ENCODE measurements at places on chromosomes 11 and 22.

GRCh38 chr11:66451663-66452062 lies 13.0 kb upstream of the MRPL11 start:
- no peak for DNase-seq

- no peak for DNase-seq
Observed at GRCh38 chr11:36628765-36629244, 30.8 kb upstream of the RAG2 start.

DNA sequence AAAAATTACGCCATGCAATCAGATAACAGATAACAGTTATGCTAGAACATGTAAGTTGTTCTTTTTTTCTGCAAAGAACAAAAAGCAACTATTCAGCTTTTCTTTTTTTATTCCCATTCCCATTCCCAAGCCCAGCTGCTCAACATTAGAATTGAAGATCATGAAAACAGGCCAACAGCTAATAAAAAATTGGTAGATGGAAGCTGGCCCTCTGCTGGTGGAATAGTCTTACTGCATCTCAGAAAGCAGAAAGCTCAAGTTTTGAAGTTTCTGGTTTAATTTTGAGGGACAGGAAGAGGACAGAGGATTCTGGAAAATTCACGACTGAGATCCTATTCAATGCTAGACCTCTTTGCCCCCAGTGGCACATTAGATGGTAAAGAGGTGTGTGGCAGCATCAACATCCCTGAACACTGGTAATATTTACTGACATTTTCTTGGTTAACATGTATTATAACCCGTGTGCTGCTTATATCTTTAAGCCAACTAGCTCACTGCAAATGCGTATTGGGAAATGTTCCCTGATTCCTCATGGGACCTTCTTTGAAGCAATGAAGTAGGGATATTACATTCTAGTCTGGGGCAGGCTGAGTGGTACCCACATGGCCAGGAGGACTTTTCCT lies 591.2 kb downstream of the OPCML start:
- peak; percentile 5 for DNase-seq

DNA sequence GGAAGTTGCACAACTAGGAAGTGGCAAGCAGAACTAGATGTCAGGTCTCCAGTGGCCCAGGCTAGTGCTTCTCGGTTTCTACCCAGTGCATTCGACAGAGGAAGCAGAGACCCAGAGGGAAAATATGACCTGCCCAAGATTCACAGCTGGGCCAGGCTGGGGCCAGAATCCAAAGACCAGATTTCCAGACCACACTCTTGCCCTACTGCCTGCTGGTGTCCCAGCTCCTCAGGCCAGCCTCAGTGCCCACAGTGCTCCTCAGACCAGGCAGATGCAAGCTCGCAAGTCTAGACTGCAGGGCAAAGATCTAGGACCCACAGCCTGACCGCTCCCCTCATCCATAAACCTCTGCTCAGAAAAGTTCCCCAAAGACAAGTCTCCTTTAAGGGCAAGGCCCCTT lies 262.6 kb downstream of the BUD13 start:
- no peak for DNase-seq

DNA sequence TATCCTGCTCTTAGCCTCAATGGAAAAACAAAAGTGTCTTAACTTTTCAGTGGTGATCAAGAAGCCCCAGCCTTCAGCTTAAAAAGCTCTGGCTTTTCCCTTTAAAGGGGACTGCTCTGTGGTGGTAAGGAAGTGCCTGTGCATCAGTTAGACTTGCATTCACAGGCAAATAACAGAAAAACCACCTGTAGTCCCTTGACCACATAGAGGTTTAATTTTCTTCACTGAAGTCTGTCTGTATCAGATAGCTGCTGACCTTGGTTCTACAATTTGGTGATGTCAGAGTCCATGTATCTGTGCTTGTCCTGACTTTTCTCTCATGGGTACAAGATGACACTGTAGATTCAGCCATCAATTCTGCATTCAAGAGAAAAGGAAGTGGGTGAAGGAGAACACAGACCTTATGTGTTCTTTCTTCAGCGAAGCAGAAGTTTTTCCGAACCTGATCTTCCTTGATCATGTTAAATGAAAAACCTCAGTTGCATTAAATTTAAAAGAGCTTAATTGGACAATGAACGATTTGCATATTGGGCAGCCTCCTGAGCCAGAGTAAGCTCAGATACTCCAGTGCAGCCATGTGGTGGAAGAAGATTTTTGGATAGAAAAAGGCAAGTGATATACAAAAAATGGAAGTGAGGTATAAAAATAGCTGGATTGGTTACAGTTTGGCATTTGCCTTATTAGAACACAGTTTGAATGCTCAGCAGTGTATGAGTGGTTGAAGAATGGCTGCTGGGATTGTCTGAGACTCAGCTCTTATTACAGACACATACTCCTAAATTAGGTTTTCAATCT lies 43.2 kb upstream of the RDX start:
- DNase-seq = no peak

DNA sequence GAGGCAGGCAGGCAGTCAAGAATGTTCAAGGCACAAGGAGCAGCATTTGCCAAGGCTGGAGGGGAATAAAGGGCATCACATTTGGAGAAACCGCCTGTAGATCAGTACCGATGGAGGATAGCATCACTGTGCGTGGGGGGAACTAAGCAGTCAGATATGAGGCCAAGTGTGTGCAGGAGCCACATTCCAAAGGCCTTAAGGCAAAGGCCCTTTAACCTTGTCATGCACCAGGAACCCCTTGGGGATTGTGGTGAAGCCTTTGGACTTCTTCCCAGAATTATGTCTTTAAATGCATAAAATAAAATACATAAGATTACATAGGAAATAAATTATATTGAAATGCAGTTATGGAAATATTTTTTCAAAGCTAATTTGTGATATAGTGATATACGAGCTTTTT lies 532.1 kb downstream of the BUD13 start:
- DNase-seq = no peak

DNA sequence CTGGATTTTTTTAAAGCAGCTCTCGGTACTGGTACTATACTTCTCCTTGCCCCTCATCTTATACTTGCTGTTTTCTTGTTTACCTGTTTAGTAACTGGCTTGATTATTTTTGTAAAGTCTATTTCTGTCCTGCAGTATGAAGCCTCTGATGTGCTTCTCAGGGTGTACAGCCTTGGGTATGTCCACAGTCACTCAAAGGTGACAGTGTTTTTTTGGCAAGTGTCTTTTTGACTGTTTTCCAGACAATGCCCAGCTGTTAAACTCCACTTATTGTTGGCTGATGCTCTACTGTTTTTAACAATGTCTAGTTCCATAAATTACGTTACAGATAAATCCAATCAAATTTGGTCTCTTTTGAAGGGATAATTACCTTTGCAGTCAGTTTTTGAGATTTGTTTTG lies 475.2 kb downstream of the JRKL start:
- no peak for DNase-seq

DNA sequence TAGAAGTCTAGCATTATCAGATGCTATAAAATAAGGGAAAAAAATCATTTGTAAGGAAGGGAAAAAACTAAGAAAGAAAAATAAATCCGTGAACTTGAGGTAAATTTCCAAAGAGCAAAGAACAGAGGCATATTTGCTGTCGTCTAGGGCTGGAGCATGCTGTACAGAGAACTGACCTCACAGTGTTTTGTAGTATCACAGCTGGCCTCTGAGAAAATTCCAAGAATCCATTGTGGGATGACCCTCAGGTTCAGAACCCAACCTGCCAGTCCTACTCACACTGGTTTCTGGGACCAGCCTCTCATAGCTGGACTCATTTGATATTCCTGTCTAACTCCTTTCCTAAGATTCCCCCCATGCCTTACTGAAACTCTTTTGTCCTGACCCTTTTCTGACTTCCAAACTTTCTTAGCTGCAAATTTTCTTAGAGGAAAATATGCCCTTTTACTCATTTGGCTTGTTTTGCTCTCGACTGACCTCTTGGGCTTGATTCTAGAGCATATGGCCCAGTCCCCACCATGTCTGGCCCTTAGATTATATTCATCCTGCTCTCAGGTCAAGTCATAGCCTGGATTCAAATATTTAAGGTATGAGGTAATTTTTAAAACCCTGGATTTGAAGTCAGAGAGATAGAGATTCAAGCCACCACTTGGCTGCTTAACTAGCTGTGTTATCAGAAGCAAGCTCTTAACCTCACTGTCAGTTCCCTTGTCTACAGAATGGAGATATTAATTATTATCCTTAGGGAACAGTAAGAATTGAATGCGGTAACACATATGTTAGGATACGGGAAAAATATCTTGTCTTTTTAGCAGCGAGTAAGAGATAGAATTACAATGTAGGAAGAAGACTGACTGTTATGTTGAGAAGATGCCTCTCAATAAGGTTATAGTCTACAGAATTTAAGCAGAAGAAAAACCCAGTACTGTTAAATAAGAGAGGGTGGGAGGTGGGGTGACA lies 89.7 kb upstream of the KCNA4 start:
- no peak for DNase-seq

DNA sequence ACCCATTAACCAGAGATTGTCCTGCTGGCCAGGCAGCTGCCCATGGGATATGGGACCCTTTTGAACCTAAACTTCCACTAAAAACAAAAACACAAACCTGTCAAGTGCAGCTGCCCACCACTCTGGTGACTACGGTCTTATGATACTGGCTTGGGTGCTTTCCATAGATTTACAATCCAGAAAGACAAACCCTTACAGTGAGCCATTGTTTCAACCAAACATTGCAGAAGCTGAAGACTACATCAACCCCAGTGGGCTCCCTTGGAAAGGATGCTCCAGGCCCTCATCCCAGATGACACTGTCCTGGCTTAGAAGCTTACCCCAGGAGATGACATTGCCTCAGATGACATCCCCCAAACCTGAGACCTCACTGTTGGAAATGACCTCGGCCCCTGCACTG lies 56.9 kb upstream of the WNT11 start:
- DNase-seq = no peak

- DNase-seq = no peak
Observed at GRCh38 chr11:119421351-119421750, 1.6 kb downstream of the THY1 start.

GRCh38 chr11:73017024-73017751 lies 124.9 kb downstream of the FCHSD2 start:
- DNase-seq = no peak

DNA sequence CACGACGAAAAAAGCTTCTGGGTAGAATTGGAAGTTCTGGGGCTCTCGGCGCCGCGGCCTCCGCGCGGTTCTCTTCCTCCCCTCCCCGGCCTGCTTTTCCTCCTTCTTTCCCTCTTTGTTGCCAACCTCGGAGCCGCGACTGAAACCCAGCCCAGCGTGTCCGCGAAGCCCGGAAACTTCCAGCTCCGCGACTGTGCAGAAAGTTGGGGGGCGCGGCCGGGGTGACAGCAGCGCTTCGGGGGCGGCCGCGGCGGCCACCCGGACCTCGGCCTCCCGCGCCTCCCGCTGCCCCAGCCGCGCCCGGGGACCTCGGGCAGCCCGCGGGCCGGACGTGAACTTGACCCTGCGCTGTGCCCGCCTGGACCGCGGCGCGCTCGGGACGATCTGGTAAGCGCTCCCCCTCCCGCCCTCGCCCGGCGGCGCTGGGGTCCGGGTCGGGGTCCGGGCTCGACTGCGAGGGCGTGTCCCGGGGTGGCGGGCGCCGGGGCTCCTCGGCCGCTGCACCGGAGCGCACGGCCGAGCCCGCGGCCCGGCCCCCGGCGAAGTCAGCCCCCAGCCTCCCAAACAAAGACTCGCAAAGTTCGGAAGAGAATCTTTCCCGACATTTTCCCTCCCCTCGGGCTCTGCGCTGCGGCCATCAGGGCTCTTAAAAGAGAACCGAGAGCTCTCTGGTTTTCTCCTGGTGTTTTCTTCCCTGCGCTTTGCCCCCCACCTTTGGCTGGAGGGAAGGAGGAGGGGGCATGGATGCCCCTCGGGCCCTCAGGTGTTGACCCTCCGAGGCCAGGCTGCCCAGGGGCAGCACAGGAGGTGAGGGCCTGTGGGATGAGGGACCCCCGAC lies 67.9 kb upstream of the WNT7B start:
- peak; percentile 43 for DNase-seq

DNA sequence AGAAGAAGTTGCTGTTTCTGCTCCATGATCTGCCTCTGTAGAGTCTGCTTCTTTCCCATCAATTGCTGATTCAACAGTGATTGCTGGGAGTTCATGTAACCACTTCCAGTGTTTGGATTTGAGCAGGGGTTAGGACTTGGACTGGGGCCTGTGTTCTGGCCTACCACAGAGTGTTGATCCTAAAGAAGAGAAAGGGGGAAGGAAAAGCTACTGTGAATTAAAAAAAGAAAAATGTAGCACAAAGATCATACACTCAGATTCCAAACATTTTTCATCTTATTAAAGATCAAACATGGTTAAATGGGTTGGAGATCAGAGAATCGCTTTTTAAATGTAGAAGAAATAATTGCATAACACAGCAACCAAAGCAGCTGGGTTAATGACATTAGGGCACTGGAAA lies 67.6 kb upstream of the MTMR2 start:
- DNase-seq = no peak

- no peak for DNase-seq
Observed at GRCh38 chr11:33449798-33450197, 192.6 kb downstream of the HIPK3 start.

- peak; percentile 81 for DNase-seq
Observed at GRCh38 chr11:76799066-76799804, 16.1 kb downstream of the TSKU start.

GRCh38 chr11:3152471-3153110 lies 12.5 kb downstream of the OSBPL5 start:
- DNase-seq = no peak

DNA sequence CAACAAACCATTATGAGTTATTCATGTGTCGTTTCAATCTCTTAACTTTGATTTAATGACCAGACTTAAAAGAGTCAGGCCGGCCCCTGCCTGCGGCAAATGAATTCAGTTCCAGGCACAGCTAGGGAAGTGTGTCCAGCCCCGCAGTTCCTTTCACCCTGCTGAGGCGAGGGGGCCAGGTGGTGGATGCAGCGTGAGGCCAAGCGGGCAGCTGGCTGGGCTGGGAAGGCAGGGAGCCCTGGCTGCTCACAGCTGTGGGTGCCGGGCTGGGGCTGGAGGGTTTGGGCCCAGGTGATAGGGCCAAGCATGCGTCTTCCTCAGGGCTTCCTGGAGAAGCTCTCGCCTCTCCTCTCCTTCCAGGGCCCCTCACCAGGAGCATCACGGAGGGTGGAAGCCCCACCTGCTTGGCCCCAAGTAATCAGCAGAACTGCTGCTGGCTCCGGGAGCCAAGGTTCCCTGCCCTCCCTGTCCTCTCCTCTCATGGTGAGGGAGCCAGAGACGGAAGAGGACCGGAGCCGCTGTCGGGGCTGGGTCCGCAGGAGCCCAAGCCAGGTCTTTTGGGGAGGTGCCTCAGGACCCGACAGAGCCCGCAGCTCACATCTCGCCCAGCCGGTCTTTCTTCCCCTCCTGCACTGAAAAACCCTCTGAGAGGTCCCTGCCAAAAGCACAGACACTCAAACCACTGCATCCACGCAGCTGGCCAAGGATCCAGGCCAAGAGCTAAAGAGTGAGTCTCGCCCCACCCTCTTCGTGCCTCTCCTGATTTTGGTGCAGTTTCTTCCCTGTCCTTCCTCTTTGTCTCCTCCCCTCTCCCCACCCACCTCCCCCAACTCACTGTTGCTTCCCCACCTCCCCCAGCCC lies 97.0 kb downstream of the ST3GAL4 start:
- no peak for DNase-seq

DNA sequence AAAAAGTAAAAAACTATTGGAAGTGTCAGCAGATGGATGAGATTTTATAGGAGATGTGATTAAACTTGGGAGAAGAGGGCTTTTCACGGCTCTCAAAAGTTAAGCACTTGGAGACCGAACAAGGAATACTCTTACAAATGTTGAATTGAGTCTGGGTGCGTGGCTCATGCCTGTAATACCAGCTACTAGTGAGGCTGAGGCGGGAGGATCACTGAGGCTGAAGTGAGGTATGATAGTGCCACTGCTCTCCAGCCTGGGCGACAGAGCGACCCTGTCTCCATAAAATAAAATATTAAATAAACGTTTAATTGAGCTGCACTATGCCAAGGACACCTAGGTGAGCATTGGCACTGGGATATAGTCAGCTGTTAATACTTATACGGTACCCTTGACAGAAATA lies 1.9 kb downstream of the CEP57 start:
- DNase-seq = no peak
